Esophagus muscularis mucosa (tissue), 4 donors: ENCODE measurements at places on chromosomes 5 and 9. TPM values are rescaled to one million over a fixed set of nuclear protein-coding genes. Genes with fewer than 3 reads are reported as not detected.

DNA sequence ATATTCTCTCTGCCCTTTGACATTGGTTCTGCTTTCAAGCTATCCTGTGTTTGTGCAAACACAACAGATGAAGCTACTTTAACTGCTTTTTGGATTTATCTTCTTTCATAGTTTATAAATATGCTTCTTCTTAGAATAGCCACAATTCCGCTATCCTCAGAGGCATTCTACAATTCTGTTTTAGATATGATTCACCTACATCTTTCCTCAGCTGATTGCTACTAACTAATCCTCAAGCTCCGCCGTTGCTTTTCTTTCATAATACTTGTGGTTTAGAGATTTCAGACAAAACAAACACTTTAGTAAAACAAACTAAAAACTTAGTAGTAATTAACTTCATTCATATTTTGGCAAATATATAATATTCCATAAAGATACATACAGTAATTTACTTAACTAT, 52.5 kb downstream of the ECPAS start:
- peaks cover 4% of the 10 kb centered on the region for H3K4me1 ChIP-seq
- no peak overlapping the region for H3K4me3 ChIP-seq
- H3K27ac ChIP-seq: no peak overlapping the region
- DNase-seq: no peak

GRCh38 chr9:81318571-81318970, 370.8 kb downstream of the TLE1 start:
- no peak overlapping the region for H3K27ac ChIP-seq
- H3K36me3 ChIP-seq: no peaks in the 10 kb centered on the region
- H3K4me1 ChIP-seq: no peaks in the 10 kb centered on the region
- H3K27me3 ChIP-seq: no peaks in the 10 kb centered on the region
- H3K4me3 ChIP-seq: no peak overlapping the region
- no peak for DNase-seq

Gene FAXDC2
- 32.1 TPM for total RNA-seq

- no peak for DNase-seq
- no peaks in the 10 kb centered on the region for H3K27me3 ChIP-seq
- H3K4me3 ChIP-seq: no peak overlapping the region
- no peaks in the 10 kb centered on the region for H3K36me3 ChIP-seq
These were observed 91.5 kb upstream of the CDKN2B start for GRCh38 chr9:22100626-22101025.

DNA sequence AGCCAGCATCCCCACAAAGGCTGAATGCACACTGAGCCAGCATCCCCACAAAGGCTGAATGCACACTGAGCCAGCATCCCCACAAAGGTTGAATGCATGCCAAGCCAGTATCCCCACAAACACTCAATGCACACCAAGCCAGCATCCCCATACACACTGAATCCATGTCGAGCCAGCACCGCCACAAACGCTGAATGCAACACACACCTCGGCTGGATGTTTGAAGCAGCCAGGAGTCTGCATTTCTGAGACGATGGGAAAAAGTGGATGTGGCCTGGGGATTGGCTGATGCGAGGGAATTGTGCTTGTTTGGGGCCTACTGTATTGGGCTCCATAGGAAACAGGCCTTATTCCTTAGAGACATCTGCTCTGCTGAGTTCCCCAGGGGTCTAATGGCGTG, 30.9 kb upstream of the CEP72 start:
- DNase-seq: no peak
- no peaks in the 10 kb centered on the region for H3K36me3 ChIP-seq
- no peaks in the 10 kb centered on the region for H3K27me3 ChIP-seq
- H3K27ac ChIP-seq: no peak overlapping the region
- no peaks in the 10 kb centered on the region for H3K4me1 ChIP-seq

DNA sequence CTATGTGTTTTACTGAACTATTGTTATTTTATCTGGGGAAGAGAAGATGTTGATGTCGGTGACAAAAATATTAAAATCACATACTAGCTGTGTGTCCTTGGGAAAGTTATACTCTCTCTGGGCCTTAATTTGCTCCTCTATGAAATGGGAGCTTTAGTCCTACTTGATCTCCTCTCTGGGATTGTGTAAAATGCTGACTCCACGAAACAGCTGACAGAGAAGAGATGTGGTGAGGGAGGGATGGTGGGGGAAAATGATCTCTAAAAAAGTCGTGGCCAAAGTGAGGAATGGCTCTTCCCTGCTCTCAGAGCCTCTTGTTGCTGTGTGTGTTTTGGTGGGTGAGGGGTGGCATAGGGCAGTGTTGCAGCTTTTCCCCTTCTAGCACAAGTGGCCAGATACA, 173.7 kb downstream of the MELK start:
- DNase-seq: no peak
- H3K27me3 ChIP-seq: no peaks in the 10 kb centered on the region
- no peak overlapping the region for H3K4me3 ChIP-seq
- H3K36me3 ChIP-seq: no peaks in the 10 kb centered on the region
